CD4-positive, alpha-beta T cell treated with Interleukin-2 at 100 ng/mL for 4 hours (primary cell): ENCODE measurements at places on chromosomes 7 and 10.
A peak's percentile ranks its signal among the peaks of the same experiment; 100 is the strongest.

DNA sequence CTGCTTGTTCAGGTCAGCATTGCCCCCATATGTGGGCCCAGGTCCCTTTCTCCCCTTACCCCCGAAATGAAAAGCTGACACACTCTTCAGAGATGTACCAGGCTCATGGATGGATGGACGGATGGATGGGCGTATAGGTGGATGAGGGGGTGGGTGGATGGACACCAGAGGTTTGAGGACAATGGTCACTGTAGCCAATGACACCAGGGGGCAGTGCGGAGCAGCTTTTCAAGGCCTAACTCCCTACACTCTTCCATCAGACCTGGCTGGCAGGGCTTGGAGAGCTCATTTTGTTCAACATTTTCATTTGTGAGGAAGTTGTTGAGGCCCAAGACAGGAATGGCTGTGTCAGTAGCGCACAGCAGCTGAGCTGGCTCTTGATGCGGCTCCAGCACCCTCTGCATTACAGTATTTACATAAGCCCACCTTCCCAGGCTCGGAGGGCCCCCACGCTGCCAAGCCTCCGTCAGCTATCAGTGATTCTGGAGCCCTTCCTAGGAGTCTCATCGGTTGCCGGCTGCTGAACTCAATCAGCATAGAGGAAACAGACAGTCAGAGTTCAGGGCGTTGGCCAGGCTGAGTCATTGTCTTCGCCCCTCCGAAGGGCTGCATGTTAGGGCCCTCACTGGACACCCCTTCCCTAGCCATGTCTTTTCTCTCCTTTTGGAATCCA is 11.6 kb upstream of the FFAR4 start:
- peak; percentile 34 for DNase-seq

DNA sequence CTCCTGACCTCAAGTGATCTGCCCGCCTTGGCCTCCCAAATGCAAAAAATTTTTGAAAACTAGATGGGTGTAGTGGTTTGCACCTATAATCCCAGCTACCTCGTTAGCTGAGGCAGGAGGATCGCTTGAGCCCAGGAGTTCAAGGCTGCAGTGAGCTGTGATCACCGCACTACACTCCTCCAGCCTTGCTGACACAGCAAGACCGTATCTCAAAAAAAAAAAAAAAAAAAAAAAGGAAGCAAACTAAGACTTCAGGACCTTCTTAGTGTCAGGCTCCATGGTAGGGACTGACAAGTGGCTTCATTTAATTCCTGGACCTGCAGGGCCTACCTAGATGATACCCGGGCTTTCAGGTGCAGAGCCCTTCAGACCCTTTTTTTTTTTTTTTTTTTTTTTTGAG is 2.5 kb downstream of the POP7 start:
- DNase-seq: no peak

- no peak for DNase-seq
Observed at GRCh38 chr10:58026036-58026435, 241.7 kb downstream of the IPMK start.

DNA sequence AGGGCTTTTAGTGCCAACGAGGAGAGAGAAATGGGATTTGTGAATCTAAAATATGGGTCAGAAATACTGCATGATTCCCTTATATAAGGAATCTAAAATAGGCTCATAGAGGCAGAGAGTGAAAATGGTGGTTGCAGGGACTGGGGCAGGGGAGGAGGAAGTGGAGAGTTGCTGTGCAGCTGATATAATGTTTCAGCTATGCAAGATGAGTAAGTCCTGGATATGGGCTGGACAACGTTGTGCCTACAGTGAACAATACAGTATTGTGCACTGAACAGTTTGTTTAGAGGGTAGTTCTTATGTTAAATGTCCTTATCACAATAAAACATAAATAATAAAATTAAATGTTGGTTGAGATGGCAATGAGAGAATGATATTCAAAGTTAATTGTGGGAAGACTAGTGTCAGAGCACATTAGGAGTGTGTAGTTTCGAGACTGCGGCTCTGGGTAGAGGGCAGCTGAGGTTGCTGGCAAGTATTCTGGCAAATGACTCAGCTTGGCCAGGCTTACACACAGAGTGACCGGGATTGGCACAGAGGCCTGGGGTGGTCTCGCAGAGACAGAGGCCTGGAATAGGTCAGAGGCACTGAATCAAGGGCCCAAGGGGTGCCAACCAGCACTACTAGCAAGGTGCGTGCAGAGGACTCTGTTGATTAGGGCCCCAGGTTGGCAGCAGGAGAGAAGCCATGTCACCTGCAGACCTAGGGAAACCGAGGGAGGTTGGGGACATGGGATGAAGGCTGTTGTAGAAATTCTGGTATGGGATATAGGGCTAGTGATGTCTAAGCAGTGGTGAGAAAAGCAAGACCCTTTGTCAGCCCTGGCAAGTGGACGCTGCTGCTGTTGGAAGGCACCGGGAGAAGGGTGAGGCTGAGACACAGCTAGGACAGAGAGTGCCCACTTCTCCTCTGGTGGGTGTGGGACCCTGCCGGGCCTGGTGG is 2.8 kb upstream of the DEPP1 start:
- DNase-seq: no peak

DNA sequence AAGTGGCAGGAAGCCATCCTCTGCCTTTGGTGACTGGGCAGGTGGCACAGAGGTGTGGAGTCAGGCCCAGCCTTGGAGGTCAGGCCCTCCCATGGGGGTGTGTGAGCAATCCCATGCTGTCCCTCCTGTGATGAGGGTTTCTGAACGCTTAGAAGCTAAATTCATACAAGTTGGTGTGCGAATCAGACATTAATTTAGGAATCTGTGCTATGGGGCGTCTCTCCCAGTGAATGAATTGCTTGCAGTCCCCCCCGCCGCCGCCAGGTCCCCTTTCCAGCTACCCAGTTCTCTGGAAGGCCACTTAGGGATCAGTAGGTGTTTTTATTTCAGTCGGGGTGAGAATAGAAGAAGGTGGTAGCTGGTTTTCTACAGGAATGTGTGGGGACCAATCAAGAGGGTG is 37.5 kb downstream of the LRRC18 start:
- no peak for DNase-seq

DNA sequence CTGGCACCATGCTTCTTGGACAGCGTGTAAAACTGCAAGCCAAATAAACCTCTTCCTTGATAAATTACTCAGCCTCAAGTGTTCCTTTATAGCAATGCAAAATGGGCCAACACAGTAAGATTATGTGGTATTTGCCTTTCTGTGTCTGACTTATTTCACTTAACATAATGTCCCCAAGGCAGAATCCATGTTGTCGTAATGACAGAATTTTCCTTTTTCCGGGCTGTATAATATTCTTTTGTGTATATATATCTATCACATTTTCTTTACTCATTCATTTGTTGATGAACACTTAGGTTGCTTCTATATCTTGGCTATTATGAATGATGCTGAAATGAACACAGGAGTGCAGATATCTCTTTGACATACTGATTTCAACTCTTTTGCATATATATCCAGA is 209.1 kb upstream of the PTER start:
- DNase-seq: no peak

DNA sequence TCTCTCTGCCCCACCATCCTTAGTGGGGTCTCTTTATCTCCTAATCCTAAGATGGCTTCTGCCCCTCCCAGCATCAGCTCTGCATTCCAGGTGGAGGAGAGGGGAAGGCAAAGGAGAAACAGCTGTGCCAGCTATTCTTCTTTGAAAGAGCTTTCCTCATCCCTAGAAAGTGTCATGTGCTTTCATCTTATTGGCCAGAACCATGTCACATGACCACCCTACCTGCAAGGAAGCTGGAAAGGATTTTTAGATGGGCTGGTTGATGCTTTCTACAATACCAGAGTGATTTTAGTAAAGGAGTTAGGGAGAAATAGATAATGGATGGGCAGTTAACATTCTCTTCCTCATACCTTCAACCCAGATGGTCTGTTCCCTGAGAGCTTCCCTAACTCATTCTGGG is 141.1 kb downstream of the INSYN2A start:
- no peak for DNase-seq

- DNase-seq: no peak
Observed at GRCh38 chr10:121804460-121804859, 123.4 kb downstream of the ATE1 start.

DNA sequence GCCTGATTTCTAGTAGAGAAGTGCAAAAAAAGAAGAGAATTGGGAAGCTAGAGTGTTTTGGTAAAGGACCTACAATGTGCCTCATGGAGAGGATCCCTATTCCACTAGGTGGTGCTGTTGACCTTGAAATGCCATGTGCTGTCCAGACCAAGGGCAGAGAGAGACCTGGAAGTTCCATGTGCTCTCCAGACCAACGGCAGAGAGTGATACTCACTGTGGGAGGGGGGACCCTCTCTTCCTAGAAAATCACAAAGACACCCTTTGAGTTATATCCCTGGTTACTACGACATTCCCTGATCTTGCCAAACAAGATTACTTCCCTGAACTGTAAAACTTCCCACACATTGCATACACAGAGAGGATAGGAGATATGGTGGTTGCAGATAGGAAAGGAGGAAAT is 212.7 kb upstream of the ZNF804B start:
- DNase-seq: no peak

- DNase-seq: no peak
Observed at GRCh38 chr7:91436655-91437054, 172.4 kb downstream of the FZD1 start.

- DNase-seq: no peak
Observed at GRCh38 chr7:55065511-55066229, 46.9 kb downstream of the EGFR start.

DNA sequence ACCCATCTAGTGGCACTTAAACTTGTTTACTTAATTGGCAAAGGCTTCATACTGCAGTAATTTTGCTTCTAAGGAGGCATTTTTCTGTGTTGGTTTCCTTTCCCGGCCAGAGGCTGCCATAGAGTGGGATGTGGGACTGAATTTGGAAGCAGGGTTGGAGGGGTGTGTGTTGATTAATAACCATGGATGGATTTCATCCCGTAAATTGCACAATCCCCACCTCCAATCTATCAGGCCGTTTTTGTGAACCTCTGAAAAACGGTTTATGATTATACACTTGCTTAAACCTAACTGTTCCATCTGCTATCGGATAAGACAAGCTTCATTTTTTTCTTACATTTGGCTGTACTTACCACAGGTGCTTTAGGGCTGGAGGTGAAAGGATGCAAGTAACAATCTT is 1.3 kb downstream of the TMEM60 start:
- DNase-seq: no peak

GRCh38 chr10:1544929-1545328 is 192.4 kb downstream of the ADARB2 start:
- DNase-seq: no peak

DNA sequence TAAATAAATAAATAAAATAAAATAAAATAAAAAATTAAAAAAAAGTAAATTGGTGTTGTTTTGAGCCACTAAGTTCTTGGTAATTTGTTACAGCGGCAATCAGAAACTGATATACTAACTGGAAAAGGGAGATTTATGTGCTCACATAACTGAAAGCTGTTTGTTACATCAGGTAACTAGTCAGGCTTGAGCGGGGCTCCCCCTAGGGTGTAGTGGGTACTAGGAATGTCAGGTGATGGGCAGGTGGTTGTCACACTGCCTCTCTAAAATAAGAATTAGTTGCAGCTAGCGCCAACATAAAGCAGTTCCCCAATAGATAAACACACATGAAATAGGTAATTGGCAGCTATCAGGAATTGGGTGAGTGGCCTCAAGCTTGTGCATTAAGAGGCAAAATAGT is 1336.9 kb downstream of the XPNPEP1 start:
- DNase-seq: no peak
